ENCODE measurements at places on chromosomes 6 and 20. TPM values are rescaled to one million over a fixed set of nuclear protein-coding genes. Genes with fewer than 3 reads are reported as not detected.

GRCh38 chr6:31396422-31397152 lies 6.8 kb upstream of the MICA start:
- DNase-seq = peak; percentile 86

DNA sequence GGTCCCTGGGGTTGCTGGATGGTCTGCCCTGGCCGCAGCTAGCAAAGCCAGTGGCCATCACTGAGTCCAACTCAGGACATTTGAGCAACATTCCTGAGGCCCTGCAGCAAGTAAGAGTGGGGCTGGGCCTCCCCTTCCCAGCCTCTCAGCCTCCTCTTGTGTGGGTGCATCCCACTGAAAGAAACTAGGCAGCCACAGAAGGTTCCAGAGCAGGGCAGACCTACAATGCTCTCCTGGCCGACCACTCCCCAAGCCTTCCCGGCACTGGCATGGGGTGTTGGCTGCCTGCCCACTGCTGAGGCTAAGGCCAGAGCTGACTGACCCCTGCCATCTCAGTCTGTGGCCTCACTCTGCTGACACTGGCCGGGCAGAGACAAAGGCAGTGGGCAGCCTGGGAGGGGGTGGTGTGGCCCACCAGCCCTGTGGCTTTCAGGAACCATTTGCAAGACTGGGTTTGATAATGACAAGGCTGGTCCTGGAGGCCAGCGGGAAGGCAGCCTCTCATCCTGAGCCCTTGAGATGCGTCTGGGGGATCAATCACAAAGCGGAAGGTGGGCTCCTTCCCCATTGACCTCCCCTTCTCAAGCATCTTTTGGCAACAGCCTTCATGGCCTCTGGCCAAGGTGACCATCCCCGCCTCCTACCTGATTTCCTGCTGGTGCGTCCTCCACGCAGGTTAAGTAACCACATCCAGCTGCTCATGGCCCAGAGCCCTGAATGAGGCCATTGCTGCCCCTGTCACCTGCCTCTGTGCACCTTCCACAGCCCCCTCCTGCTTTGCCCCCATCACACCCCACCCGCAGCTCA lies 9.6 kb downstream of the DLGAP4 start:
- DNase-seq = no peak

DNA sequence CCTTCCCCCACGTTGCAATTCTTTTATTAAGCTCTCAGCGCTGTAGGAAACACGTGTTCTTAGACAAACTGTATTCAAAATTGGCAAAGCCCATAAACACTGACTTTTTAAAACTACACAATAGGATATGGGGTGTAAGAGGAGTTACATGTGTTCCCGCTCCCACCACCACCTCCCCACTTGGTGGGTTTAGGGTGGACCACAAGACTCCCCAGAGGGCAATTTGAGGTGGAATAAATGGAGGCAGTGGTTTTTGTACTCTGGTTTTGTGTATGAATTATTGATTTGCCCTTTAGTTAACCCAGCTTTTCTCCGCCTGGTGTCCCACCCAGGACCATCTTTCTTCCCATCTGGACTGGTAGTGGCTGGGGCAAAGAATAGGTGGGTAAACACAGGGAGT lies 3.7 kb downstream of the UQCC2 start:
- no peak for DNase-seq

DNA sequence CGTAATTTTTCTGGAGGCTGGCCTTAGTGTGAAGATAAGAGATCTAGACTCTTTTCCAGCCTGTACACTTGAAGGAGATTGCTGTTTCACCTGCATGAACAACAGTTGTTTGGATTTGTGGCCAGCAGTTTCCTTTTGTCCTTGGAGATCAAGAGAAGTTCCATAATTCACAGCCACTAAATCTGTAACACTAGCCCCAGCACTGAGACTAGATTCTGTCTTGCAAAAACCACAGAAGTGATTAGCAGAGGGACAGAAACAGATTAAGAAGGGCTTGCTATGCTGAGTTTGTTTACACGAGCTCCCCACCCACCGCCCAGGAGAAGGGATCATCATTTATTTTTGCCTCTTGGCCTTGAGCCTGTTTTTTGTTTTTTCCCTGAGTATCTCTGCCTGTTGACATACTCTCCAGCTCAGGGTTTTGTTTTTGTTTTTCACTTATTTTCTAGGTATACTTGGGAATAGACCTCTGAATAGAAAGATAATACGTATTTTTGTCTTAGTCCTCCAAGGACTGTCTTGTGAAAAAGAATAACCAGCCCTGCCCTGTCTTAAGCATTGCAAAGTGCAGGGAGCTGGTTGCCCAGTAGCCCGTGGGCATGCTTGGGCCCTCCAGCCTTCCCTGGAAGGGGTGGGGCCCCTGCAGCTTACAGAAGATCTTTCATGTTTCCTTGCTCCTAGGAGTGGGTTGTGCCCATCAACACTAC lies 93.1 kb upstream of the SOX4 start:
- no peak for DNase-seq

- DNase-seq = no peak
These were observed 193.0 kb downstream of the ZFAND3 start for GRCh38 chr6:38012573-38012972.

DNA sequence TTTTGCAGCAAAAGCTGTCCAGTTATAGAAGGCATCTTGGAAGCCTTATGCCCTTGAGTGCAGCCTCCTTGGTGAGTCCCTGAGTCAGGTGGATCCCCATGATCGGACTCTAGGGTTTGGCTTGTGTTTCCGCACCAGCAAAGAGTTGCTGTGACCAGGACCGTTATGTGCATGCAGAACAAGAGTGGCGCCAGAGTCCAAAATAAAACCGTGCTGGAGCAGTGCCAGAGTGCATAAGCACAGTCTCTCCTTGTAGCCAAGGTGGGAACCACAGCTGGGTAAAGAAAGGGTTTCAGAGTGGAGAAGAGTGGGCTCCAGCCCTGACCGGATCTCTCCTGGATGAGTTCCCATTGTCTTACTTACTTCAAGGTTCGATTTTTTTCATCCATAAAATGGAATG lies 58.6 kb downstream of the FOXA2 start:
- no peak for DNase-seq

- DNase-seq = no peak
These were observed 76.2 kb downstream of the MAFB start for GRCh38 chr20:40612837-40613236.

GRCh38 chr20:20198011-20198410 lies 145.7 kb downstream of the CFAP61 start:
- DNase-seq = no peak

GRCh38 chr20:46206992-46207549 lies 89.0 kb downstream of the CD40 start:
- no peak for DNase-seq

GRCh38 chr6:57019434-57019833 lies 27.1 kb upstream of the KIAA1586 start:
- no peak for DNase-seq

DNA sequence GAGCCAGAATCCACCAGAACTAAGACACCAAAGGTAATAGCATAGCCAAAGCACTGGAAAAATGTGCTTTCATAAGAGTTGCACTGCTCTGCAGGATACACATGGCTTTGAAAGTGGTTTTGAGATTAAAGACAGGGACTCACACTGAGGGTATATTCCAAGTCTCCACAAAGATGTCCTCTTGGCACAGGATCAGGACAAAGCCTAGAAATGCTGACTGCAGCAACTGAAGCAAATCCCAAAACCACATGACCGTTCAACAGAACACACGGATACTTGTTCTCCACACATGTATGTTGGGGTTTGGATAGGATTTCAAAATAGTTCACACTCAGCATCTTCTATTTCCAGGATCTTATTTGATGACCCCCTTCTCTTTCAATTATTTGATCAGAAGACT lies 364.3 kb upstream of the HSF2 start:
- no peak for DNase-seq

DNA sequence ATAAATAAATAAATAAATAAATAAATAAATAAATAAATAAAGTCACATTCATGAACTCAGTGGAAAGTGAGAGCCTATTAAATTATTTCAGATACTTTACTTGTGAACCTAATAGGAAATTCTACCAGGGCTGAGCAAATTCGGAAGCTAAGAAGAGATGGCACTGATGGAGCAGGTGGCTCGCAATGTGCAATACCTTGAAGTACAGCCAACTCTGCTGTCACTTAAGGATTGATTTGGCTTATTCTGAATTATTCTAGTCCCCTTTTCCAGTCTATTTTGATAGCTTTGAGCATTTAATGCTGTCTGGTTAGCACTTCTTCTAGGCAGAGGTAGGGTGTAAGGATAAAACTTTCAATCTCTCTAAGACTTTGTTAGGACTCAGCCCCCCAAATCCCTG lies 395.8 kb upstream of the PLCB4 start:
- no peak for DNase-seq

- DNase-seq = no peak
These were observed 484.7 kb downstream of the TFAP2B start for GRCh38 chr6:51303338-51303737.

- DNase-seq = no peak
These were observed 94.9 kb downstream of the RFX6 start for GRCh38 chr6:116971959-116972358.

IMPG1 gene
- not detected for total RNA-seq

CDH4 gene
- total RNA-seq = 0.25 TPM

CCN2 gene
- total RNA-seq = 27.9 TPM

SNX21 gene
- 17.3 TPM for total RNA-seq

OTOR gene
- total RNA-seq = not detected

APCDD1L gene
- total RNA-seq = 1.5 TPM

LY6G6D gene
- not detected for total RNA-seq

SAMD3 gene
- total RNA-seq = 0.38 TPM

PIM1 gene
- 106 TPM for total RNA-seq

PRICKLE4 gene
- 0.80 TPM for total RNA-seq

SIRPG gene
- not detected for total RNA-seq

ERVFRD-1 gene
- 0.11 TPM for total RNA-seq

VGLL2 gene
- total RNA-seq = 0.73 TPM

ESR1 gene
- 1.3 TPM for total RNA-seq

RPP40 gene
- 2.7 TPM for total RNA-seq

All from heart right ventricle (tissue), 16 donors.